ENCODE measurements at places on chromosomes 12 and 14.

GRCh38 chr14:81206115-81206514 lies 14.6 kb downstream of the GTF2A1 start:
- no peak for DNase-seq

GRCh38 chr12:29519585-29520182 lies 22.2 kb upstream of the OVCH1 start:
- DNase-seq = no peak

DNA sequence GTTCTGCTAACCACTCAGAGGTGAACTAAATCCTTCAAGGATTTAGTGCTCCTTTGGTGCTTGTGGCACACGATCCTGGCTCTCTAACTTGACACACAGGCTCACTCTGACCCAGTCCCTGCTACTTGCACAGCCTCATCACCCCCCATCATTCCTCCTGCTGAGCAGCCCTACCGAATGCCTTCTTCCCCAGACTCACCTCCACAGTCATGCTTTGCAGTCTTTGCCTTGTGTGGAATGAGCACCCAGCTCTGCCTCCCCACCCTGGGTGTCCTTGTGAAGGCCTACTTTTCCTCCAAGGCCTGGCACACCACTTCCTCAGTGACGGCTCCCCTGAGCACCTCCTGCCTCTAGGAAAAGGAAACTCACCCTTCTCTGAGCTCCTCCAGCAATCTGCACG lies 7.9 kb upstream of the TINF2 start:
- DNase-seq = no peak

DNA sequence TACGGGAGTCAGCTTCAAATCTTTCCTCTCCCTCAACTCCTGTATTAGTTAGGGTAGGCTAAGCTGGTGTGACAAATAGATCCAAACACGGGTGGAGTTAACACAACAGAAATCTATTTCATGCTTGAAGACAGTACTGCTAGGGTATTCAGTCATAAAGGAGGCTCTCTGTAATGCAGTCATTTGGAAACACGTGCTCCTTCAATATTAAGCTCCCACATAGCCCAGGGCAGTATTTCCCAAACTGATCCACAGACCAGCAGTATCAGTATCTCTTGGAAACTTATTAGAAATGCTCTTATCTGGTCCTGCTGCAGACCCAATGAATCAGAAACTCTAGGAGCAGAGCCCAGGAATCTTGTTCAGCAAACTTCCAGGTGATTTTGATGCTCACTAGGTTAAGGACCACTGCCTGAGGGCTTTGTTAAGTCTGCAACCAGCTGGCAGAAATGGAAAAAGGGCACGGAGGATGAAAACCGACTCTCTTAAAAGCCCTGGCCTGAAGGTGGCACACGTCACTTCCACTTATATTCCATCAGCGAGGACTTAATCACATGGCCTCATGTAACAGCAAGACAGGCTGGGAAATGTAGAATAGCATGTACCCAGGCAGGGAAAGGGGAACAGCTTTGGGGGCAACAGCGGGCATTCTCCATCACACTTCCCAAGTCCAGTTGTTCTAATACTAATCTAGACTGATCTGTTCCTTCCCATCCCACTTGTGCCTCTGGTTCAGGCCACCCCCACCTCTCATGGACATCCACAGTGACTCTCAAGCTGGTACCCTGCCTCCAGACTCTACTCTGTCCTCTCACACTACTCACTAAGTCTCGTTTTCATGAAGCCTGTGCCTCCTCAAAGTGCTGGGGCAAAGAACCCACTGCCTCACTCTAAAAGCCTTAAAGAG lies 38.2 kb upstream of the RIC8B start:
- DNase-seq = no peak

- no peak for DNase-seq
Measured at GRCh38 chr12:124780336-124780735, 83.3 kb downstream of the SCARB1 start.

- DNase-seq = no peak
Measured at GRCh38 chr12:42568952-42569915, 20.3 kb downstream of the PRICKLE1 start.

Data from NCI-H1436 treated with DMSO at 0.1 percent for 48 hours (cell line).